Naive thymus-derived CD4-positive, alpha-beta T cell (primary cell): ENCODE measurements at places on chromosomes 6 and 20. TPM values are rescaled to one million over a fixed set of nuclear protein-coding genes. Genes with fewer than 3 reads are reported as not detected.

The PLA2G7 gene
- 8.9 TPM for total RNA-seq

GRCh38 chr20:56440346-56441007 is 27.9 kb upstream of the RTF2 start:
- H3K4me3 ChIP-seq, result peak overlapping the region; percentile 9
- peak overlapping the region; percentile 59 for H3K27ac ChIP-seq
- DNase-seq, result no peak
- no peaks in the 10 kb centered on the region for H3K27me3 ChIP-seq

GRCh38 chr6:156430386-156430785 is 346.8 kb upstream of the ARID1B start:
- no peak overlapping the region for H3K27ac ChIP-seq
- H3K4me1 ChIP-seq, result no peaks in the 10 kb centered on the region
- H3K36me3 ChIP-seq, result no peaks in the 10 kb centered on the region
- DNase-seq, result no peak
- H3K4me3 ChIP-seq, result no peak overlapping the region

The PREX1 gene
- total RNA-seq, result 143 TPM

DNA sequence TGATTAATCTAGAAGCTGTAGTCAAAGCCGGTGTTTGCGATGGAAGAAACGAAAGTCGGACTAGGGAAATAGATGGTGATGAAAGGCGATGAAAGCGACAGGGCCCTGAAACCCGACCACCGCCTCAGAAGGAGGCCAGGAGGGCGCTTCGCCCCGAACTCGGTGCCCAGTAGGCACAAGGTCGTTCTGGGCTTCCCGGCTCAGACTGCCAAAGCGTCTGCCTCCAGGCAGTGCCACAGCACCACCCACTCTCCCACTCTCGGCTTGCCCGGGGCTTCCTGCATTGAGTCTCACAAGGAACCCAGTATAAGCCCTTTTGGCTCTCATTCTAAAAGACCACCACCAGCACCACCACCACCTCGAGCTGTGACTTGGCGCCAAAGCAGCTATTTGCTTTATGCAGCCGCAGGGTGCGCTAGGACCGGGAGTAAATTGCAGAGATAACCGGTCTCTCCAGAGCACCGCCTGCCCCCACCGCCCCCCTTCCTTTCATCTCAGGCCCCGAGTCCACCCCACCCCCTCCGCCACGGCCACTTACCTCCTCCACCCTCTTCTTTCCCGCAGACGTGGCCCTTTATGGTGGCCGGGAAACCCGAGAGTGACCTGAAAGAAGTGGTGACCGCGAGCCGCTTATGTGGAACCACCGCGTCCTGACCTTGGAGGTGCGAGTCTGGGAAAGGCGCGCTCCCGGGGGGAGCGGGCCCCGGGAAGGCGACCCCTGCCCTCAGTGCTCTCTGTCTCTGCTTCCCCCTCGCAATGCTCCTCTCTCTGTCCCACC is 2.4 kb downstream of the TCF21 start:
- H3K36me3 ChIP-seq, result no peaks in the 10 kb centered on the region
- DNase-seq, result no peak
- H3K4me3 ChIP-seq, result peak overlapping the region; percentile 55
- peaks cover 9% of the 10 kb centered on the region for H3K4me1 ChIP-seq
- H3K27me3 ChIP-seq, result peaks cover 14% of the 10 kb centered on the region
- no peak overlapping the region for H3K27ac ChIP-seq

The SLC22A7 gene
- not detected for total RNA-seq

The FAM217A gene
- total RNA-seq, result not detected in 2 replicates

DNA sequence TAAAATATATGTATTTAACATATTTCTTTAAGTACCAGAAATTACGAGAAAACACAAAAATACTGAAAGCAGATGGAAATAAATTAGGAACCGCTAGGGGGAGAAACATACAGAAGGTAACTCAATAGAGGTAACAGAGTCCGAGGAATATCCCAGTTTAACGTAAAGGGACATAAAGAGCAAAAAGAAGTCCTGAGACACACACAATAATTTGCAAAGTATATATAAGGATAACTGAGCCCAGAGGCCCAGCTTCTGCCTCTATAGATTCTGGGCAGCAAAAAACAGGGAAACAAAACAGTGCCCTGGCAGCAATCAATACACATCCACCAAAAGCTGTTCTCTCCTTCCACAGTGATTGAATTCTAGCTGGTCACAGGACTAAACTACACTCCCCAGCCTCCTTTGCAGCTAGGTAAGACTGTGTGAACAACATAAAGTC is 15.1 kb downstream of the TBC1D32 start:
- no peaks in the 10 kb centered on the region for H3K4me1 ChIP-seq
- DNase-seq, result no peak
- no peak overlapping the region for H3K27ac ChIP-seq
- H3K4me3 ChIP-seq, result no peak overlapping the region
- no peaks in the 10 kb centered on the region for H3K36me3 ChIP-seq
- H3K27me3 ChIP-seq, result no peaks in the 10 kb centered on the region

The SNHG17 gene
- 102 TPM for total RNA-seq

GRCh38 chr6:1607516-1608221 is 2.0 kb upstream of the FOXC1 start:
- no peak for DNase-seq
- H3K27me3 ChIP-seq, result peaks cover 13% of the 10 kb centered on the region
- no peaks in the 10 kb centered on the region for H3K36me3 ChIP-seq

The CRISP1 gene
- total RNA-seq, result not detected

DNA sequence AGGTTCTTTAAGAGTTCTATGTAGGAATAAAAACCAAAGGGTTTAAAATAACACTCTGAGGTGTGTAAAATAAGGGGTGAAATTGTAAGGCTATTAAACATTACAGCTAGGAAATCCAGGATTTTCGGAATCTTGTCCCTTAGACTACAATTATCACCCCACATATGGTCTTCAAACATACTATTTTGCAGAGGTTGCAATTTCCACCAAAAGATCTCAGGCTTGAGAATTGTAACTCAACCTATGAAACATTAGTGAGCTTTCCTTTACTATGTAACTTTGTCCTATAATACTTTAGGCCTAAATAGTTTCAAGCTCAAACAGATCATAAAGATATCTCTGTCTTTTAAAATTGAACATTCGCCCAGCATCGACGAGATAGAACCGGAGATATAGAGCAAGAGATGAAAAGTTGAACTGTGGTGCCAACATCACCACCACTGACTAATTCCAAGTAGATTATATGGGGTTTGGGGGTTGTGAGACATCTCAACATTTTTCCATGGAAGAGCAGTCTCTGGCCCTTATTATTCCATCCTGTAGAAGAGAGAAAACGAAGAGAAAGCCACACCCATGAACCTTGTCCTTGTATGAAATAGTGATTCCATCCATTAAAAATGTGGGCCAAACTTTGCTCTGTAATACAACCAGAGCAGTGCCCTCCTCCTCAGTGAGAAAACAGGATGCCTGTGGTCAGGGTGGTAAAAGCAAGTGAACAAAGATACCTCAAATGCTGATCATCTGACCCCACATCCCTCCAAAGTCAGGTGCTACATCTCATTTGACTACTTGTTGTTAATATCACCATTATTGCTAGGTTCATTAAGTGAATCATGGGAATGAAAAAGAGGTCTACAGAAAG is 284.5 kb upstream of the GJE1 start:
- no peaks in the 10 kb centered on the region for H3K27me3 ChIP-seq
- no peak overlapping the region for H3K4me3 ChIP-seq
- no peaks in the 10 kb centered on the region for H3K36me3 ChIP-seq
- DNase-seq, result no peak

- no peaks in the 10 kb centered on the region for H3K27me3 ChIP-seq
- no peak for DNase-seq
- no peak overlapping the region for H3K27ac ChIP-seq
- H3K4me1 ChIP-seq, result no peaks in the 10 kb centered on the region
- no peaks in the 10 kb centered on the region for H3K36me3 ChIP-seq
- H3K4me3 ChIP-seq, result no peak overlapping the region
These were observed 121.7 kb downstream of the SYCP2 start for GRCh38 chr20:59811681-59812171.

- no peak for DNase-seq
- H3K27ac ChIP-seq, result no peak overlapping the region
- H3K4me1 ChIP-seq, result no peaks in the 10 kb centered on the region
- H3K27me3 ChIP-seq, result no peaks in the 10 kb centered on the region
These were observed 18.7 kb downstream of the MOCS3 start for GRCh38 chr20:50977066-50978021.

DNA sequence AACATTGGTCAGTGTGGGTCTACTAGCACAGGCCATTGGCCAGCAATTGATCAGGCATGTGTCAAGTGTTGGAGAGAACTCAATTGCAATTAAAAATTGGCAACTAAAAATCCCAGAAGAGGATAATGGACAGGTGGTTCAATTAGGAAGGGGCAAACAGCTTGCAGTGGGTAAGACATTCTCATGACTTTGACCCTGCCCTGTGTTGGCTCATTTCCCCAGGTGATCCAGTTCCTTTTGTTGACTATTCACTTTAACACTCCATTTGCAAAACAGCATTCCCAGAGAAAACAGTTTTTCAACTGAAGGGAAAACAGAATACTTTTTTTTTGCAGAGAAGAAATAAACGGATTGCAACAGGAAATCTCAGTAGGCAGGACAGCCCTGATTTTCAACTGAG is 28.9 kb upstream of the SCGN start:
- no peak overlapping the region for H3K27ac ChIP-seq
- no peak for DNase-seq
- H3K4me3 ChIP-seq, result no peak overlapping the region
- H3K36me3 ChIP-seq, result no peaks in the 10 kb centered on the region
- no peaks in the 10 kb centered on the region for H3K4me1 ChIP-seq
- H3K27me3 ChIP-seq, result no peaks in the 10 kb centered on the region

The HLA-DQB2 gene
- 1.8 TPM for total RNA-seq

The TSPYL4 gene
- 21.5 TPM for total RNA-seq

The FNDC1 gene
- not detected for total RNA-seq

DNA sequence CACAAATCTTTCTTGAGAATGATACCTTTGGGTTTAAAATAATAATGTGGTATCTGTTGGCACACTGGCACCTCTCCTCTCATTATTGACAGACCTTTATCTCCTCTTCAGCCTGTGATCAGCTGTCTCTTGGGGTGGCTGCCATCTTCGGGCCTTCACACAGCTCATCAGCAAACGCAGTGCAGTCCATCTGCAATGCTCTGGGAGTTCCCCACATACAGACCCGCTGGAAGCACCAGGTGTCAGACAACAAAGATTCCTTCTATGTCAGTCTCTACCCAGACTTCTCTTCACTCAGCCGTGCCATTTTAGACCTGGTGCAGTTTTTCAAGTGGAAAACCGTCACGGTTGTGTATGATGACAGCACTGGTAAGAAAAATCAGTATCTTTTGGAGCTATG is 232.8 kb downstream of the GRIK2 start:
- H3K27ac ChIP-seq, result no peak overlapping the region
- no peaks in the 10 kb centered on the region for H3K36me3 ChIP-seq
- H3K4me3 ChIP-seq, result no peak overlapping the region
- no peaks in the 10 kb centered on the region for H3K4me1 ChIP-seq
- no peaks in the 10 kb centered on the region for H3K27me3 ChIP-seq

DNA sequence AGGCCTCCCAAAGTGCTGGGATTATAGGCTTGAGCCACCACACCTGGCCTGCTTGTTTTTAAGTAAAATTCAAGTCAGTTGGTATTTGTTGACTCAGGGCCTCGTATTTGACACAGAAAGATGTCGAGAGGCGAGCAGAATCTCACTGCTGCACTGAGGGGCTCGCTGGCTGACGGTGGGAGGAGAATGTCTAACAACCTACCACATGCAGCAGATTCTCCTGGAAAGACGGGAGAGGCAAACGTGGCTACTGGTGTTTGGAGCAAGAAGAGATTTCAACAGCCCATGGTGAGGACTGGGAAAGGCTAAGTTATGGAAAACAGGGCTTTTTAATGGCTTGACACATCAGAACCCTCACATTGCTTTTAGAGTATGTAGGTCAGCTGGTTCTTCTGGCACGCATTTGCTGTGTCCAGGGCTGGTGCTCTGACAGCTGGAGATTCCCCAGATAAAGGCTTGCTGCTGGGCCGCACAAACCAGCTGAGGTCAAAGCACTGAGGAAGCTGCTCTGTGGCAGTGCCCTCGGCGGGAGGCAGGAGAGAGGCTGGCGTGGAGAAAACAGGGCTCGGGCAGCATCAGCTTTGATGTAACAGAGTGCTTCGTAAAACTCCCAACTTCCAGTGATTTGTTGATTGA is 84.2 kb upstream of the FRMD1 start:
- no peaks in the 10 kb centered on the region for H3K36me3 ChIP-seq
- DNase-seq, result no peak
- no peaks in the 10 kb centered on the region for H3K4me1 ChIP-seq
- no peak overlapping the region for H3K4me3 ChIP-seq
- H3K27ac ChIP-seq, result no peak overlapping the region

- no peak overlapping the region for H3K27ac ChIP-seq
- no peaks in the 10 kb centered on the region for H3K27me3 ChIP-seq
- H3K4me1 ChIP-seq, result no peaks in the 10 kb centered on the region
- no peak for DNase-seq
- H3K4me3 ChIP-seq, result no peak overlapping the region
These were observed 311.1 kb downstream of the SLC35F1 start for GRCh38 chr6:118218156-118218555.

The C4A gene
- total RNA-seq, result 8.6 TPM

DNA sequence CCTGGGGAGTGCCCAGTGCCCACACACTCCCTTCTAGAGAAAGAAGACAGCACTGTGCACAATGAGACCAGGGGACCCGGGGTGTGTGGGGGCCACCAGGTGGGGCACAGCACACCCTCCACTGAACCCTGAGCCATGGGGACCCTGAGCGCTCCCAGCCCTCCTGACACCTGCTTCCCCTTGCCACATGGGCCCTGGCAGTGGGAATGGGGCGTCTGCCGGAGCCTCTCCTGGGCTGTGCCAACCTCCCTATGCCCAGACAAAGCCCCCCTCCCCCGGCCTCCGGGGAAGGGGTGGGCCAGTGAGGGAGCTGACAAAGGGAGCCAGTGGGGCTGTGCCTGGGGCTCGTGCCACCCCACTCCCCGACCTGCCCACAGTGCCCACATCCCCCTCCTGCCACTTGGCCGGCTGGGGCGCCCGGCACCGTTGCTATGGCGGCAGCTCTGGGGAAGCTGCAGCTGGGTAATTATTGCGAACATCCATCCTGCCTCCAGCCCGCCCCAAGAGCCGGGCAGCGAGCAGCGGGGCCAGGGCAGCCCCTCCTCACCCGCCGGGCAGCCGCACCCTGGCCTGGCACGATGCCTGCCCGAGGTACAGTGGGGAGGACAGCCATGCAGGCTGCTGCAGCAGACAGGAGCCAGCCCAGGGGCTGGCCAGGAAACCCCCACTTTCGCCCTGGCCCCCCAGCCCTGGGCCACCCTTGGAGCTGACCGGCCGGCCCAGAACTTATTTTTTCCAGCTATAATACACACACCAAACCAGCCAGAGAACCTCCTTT is 41.9 kb upstream of the NOL4L start:
- no peaks in the 10 kb centered on the region for H3K27me3 ChIP-seq
- no peak overlapping the region for H3K27ac ChIP-seq

The LST1 gene
- total RNA-seq, result 234 TPM

The KHDC1 gene
- 0.46 TPM for total RNA-seq
